ENCODE measurements at places on chromosomes 5 and 9.
A peak's percentile ranks its signal among the peaks of the same experiment; 100 is the strongest.

- DNase-seq: no peak
Measured at GRCh38 chr9:109270971-109271925, 49.6 kb downstream of the EPB41L4B start.

- no peak for DNase-seq
Measured at GRCh38 chr5:79787448-79787847, 97.8 kb downstream of the CMYA5 start.

DNA sequence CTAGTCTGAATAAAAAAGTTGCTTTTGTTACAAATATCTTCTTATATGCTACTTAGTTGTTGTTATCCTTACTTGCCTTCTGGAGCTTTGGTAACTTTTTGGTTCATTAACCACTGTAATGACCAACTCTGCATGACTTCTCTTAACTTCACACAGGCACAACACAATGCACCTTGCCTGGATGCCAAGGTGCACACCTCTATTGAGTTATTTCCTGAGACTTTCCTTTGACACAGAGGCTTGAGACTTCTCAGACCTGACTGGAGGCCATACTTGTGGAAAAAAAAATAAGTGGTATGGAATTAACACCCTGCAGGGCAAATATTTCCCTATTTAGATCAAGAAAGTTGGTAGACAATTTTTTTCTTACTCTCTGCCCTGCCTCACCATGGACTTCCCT is 1925.6 kb downstream of the EFNA5 start:
- DNase-seq: no peak

GRCh38 chr5:66329078-66329477 is 185.0 kb downstream of the SREK1 start:
- no peak for DNase-seq

DNA sequence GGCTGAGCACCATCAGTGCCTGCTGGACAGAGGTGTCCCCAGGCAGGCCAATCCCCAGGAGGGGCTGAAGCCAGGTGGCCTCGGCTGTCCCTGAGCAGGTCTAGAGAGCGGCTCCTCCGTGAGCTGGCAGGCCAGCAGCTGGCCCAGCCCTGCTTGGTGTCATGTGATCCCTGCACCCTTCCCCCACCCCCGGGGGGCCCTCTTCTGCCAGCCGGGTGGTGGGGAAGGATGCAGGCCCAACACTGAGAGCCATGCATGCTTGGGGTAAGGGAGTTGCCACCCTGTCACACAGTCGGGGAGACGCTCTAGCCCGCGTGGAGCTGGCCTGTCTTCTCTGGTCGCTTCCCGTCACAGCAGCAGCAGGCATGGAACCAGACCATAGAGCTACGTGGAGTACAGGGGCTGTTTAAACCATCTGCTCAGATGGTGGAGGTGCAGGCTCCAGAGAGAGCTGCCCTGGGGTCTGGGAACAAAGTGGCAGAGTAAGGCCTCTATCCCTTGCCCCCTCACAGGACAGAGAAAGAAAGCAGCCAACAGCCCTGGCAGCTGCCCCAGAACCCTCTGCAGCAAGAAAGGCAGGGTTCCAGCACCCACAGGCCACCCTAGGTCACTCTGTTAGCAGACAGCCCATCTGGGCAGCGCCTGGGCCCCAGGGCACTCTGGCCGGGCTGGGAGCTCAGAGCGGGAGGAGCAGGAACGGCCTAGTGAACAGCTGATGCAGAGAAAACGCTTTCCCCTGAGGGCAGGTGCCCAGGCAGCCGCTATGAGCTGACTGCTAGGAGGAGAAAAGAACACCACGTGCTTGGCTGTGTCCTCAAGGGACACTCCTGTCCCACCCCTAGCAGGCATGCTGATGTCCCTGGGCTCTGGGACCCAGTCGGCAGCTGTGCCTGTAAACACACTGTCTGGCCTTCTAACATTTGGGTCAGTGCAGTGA is 6.8 kb downstream of the RALGDS start:
- no peak for DNase-seq

DNA sequence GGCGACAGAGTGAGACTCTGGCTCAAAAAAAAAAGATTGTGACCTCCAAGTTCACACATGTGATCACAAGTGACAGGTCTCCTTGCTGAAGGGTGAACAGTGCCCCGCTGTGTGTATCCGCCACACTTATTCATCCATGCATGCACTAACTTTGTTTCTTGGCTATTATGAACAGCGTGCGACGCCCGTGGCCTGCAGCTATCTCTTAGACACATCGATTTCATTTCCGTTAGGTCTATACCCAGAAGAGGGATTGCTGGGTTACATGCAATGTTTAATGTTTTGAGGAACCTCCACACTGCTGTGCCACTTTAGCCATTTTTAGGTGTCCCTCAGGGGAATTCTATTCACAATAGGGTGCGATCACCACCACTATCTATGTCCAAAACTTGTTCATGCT is 12.1 kb upstream of the EGFL7 start:
- no peak for DNase-seq

- DNase-seq: no peak
Measured at GRCh38 chr5:18403941-18404438, 769.7 kb downstream of the TAF11L14 start.

GRCh38 chr5:72555871-72556270 is 48.7 kb upstream of the ZNF366 start:
- no peak for DNase-seq

GRCh38 chr5:143431789-143432188 is 28.3 kb upstream of the NR3C1 start:
- no peak for DNase-seq

DNA sequence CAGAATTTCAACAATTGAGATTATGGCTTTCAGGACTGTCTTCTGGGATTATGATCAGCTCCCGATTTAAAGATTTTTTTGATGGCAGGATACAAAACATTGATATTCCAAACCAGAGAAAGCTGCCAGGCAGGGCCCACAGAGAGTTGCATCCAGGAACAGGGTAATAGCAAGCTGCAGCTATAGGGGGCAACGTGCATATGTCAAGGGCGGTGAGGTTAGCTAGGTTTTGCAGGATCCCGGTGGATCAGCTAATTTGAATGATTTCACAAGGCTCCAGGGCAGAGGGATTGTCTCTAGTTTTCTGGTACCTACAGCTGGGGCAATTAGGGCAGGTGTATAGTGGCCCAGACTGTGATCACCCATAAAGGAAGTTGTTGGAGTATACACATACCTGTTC is 339.4 kb downstream of the CHSY3 start:
- no peak for DNase-seq

GRCh38 chr5:58804291-58804690 is 221.4 kb downstream of the RAB3C start:
- no peak for DNase-seq

GRCh38 chr5:176748073-176748966 is 62.0 kb upstream of the UNC5A start:
- no peak for DNase-seq

DNA sequence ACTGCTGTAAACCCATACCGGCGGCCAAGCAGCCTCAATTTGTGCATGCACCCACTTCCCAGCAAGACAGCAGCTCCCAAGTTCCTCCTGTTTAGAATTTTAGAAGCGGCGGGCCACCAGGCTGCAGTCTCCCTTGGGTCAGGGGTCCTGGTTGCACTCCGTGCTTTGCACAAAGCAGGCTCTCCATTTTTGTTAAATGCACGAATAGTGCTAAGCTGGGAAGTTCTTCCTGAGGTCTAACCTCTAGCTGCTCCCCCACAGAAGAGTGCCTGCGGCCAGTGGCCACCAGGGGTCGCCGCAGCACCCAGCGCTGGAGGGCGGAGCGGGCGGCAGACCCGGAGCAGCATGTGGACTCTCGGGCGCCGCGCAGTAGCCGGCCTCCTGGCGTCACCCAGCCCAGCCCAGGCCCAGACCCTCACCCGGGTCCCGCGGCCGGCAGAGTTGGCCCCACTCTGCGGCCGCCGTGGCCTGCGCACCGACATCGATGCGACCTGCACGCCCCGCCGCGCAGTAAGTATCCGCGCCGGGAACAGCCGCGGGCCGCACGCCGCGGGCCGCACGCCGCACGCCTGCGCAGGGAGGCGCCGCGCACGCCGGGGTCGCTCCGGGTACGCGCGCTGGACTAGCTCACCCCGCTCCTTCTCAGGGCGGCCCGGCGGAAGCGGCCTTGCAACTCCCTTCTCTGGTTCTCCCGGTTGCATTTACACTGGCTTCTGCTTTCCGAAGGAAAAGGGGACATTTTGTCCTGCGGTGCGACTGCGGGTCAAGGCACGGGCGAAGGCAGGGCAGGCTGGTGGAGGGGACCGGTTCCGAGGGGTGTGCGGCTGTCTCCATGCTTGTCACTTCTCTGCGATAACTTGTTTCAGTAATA is at the start of gene FXN:
Gene FXN, plus strand, starts transcription at position 315 of the 871 bp plus-strand sequence. Its CDS starts 31 bp downstream, at position 346.
- DNase-seq: peak; percentile 70
